ENCODE measurements at places on chromosomes 7 and 10.

- DNase-seq, result no peak
These were observed 47.8 kb upstream of the CSTF2T start for GRCh38 chr10:51747216-51747615.

DNA sequence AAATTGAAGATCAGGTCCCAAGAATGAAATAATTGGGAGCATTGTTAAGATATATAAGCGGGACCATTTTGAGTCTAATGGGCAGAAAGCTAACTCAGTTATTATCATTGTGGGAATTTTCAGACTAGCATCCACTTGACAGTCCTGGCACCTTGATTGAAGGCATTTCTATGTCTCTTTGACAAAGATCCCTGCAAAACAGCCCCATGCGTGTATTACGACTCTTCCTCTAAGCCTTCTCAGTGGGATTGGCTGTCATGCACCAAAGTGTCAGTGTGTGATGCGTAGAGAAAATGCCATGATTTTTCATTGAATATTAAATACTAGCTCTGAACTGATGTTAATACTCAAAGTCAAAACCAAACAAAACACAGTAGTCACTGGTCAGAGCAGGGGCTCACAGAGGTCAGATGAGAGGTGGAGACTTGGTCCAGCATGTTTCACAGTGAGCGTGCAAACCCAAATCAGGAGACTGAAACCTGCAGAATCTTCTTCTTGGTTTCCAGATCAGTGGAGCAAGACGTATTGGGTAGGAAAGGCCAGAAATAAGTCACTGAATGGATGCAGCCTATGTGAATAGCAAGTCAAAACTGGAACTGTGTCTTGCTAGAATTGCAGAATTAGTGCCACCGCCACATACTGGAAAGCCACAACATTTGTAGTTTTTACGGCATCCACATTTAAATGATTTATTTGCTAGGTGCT is 303.6 kb upstream of the AKR1E2 start:
- no peak for DNase-seq

DNA sequence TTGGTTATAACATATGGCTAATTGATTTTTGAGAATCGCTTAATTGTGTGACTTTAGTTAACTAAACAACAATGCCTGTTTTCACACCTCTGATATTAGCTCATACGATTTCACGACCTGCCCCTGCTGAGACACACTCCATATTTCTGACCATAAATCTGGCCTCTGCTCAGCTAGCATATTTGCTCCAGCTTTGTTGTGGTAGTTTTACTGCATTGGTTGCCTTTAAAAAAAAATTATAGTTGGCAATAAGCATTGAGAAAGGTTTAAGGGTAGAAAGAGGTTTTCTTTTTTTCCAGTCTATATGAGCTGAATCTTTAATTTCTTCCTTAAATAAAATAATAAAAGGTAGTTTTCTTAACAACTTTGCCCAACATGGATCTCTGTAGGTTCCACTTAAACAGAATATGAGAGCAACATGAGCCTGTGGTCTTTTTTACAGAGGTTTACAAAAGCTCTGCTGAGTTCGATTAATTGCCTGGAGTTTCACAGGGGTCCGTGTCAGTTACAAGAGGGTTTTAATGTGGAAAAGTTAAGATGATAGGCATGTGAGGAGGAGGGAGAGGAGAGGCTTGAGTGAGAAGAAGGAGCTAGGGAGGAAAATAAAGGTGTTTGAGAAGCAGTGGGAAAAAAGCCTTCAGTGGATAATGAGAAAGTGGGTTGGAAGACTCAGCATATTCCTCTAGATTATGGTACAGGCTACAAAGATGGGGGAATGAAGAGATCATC is 318.2 kb downstream of the CXCL12 start:
- no peak for DNase-seq

- no peak for DNase-seq
These were observed 166.8 kb downstream of the IQUB start for GRCh38 chr7:123367484-123368122.

DNA sequence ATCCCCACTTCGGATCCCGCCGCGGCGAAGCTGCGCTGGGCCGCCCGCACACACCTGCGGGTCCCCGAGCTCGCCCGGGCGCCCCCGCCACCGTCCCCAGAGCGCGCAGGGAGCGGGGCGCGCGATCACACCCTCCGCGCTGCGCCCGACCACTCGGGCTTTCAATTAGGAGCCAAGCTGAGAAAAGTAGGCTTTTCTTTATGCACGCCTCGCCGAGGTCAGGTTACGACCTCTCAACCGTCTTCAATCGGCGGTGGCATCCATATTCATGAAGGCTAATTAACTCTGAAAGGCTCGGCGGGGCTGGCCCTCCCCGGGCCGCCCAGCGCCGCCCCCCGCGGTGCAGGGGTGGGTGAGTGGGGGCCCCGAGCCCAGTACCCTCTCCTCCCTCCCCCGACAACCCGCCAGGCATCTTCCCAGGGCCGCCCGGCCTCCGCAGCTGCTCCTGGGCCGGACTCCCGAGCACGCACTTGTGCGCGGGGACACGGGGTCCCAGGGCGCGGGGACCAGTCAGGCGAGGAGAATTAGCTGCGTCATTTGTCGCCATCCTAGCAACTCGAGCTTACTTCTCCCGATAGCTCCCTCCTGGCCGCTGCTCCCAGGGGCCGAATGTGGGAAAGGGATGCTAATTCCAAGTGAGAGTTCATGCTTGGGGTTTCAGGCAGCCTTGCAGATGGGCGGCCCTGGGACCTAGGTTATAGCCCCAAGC is 155.5 kb upstream of the LYZL2 start:
- peak; percentile 52 for DNase-seq

- no peak for DNase-seq
These were observed 560.1 kb downstream of the PARD3 start for GRCh38 chr10:34255035-34255434.

DNA sequence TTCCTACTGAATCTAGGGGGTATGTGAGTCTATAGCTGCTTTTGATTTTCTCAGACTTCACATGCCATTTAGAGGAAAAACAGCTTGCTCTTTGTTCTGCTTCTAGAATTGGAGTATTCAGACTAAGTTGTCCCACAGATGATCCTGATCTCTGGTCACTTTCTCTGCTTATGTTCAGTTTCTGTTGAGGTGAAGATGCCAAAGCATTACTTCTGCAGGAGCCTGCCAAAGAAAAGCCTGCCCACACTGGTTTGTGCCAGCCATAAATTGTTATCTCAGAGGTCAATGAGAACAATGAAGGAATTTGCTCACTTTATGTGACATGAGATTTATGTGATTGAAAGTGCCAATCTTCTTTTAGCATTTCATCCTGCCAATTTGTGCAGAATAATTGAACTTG is 163.6 kb downstream of the CDK14 start:
- no peak for DNase-seq

- no peak for DNase-seq
These were observed 44.2 kb downstream of the PDE1C start for GRCh38 chr7:32026083-32026425.

DNA sequence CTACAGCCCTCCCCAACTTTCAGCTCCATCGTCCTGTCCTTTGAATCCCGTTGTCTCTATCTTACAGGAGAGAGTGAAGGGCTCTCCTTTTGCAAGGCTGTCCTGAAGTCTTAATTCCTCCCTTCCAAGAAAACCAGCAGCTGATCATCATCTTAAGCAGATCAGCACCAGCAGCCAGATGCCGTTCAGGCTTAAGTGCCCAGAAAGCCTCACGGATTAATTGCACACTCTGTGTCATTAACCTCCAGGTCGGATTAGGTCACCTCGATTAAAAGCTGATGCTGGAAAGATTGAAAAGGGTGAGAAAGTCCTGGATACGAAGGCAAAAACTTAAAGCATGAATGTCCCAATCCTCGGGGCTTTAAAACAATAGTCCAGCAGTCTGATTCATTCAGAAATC is 24.8 kb upstream of the ADARB2 start:
- DNase-seq, result no peak

DNA sequence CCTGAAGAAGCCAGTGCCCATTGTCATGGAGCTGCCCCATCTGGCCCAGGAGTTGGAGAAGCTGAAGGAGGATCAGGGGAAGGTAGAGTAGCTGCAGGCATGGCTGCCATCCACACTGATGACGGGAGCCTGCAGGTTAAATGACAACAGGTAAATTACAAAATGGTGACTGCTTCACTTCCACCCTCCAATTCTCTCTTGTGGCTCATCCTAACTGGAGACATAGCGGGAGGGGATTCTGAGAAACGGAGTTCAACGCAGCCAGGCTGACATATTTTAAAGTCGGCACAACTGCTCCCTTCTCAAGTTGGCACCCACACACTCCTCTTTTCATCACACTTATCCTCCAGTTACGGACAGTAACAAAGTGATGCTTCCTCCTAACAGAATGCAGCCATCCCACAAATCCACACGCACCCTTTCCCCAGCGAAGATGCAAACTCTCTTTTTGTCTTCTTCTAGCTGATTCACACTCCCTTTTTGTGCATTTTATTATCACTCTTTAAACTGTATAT is 103.0 kb downstream of the SLC37A3 start:
- no peak for DNase-seq

DNA sequence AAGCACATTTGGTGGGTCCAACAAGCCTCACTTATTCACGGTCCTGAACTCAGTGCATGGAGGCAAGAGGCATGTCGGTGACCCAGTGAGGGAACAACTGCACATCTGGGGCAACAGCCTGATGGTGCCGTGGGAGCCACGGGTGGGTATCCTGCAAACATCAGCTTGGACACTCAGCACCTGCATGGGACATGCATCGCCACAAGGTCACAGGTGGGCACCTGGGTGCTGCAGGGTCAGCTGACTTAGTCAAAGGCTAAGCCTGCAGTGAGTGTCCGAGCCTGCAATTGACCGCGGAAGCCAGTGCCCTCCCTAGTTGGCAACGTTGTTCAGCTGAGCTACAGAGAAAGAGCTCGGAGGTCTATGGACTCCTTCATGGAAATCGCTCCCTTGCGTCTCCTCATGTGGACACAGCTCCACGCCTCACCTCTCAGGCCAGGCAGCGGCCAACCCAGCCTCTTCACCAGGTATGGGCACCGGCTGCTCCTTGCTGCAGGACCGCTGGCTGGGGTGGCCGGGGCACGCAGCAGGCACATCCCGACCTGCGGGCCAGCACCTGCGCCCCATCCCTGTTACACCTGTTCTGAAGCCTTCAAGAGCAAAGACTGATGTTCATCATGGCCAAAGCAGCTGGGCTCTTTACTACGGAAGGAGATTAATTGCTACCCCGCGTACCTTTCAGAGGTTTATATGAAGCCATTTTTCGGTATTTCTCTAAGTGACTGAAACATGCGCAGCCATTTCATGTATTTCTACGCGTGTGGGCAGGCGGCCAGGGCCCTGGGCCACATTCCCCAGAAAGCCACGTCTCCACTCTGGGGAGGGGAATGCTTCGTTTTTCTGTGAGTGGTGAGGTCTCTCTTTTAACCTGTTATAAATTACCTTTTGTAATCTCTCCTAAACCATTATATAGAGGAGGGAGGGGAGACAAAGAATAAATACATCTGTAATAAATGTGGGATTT is 380.7 kb downstream of the DNAJB6 start:
- DNase-seq, result no peak

DNA sequence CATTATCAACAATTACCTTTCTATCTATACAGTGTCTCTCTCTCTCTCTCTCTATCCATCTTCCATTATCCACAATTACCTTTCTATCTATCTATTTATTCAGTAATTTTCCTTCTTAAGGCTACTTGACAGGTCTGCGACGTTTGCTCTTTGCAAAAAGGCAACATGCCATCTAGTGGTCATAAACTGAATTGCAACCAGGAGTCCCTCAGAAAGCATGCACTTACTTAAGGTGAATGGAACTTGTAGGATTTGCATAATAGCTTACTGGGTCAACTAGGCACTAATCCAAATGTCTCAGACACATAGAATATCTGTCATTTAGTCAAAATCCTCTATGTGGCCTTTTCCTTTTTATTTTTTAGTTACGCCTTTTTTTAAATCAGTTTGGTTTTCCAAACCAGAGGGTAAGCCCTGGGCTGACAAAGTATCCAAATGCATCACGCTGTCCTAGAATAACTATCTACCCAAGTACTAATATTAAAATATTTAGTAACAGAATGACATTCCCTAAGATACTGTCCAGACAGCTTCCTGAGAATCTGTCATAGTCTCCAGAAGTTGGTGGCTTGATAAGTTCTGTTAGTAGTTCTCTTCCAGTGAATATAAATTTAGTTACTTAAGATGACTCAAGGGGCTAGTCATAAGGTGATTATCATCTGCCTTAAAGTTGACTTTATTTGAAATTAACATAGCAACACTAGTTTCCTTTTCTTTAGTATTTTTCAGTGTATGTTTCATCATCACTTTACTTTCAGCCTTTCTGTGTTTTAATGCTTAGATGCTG is 208.3 kb downstream of the PPP1R3A start:
- DNase-seq, result no peak

GRCh38 chr7:4066626-4067475 is 615.2 kb upstream of the FOXK1 start:
- DNase-seq, result no peak

DNA sequence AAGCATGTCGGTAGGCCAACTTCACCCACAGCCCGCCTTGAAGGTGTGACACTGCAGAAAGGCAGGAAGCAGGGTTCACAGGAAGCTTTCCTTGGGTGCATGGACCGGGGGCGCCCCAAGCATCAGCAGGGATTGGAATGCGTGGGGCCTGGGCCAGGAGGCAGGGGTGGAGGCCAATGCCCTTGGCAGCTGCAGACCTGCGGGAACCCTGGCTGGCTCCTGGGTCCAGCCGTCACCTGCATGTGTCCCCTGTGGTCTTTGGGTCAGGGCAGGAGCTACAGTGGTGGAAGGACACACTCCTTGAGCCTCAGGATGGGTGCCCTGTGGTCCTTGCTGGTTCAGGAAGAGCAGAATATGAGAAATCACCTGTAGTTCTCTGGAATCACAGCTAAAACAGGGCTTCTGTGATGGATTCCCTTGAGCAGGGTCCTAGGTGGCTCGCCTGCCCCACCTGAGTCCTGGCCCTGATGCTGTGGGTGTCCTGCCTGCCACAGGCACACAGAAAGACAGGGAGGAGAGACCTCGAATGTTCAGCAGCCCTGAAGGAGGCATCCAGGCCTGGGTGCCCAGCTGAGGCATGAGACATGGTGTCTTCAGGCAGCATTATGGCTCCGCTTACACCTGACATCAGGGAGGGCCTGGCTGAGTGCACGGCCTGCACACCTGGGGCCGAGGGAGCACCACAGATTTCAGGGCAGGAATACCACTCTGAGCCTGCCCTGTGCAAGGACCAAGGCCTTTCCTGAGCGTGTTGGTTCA is 15.1 kb downstream of the ANTXRL start:
- no peak for DNase-seq

DNA sequence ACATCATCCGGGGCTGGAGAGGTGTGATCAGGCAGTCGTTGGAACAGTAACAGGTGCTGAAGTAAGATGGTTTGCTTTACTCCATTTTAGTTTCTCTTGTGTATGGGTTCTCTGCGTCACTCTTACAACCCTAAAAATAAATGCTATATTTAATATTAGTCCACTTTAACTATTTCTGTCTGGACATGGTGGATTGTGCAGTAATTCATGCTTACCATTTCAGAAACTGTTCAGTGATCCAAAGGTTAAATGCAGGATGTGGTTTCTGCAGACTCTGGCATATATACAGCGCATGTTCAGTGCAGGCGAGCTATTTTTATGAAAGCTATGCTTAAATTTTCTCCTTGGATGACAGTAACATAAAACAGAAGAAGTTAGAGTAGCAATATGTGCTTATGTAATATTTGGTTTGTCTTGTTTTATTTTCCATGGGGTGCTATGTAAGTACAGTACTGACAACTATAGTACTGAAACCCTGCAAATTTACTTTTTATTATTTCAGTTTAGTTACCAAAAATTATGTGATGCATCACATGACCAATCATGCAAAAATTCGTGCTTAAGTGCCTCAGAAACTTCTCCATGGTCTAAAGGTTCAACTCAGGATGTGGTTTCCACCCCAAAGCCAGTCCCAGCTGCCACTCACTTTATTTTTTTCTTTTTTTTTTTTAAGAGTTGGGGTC is 46.6 kb upstream of the GRID1 start:
- no peak for DNase-seq

GRCh38 chr10:69057261-69057950 is 30.5 kb upstream of the SRGN start:
- DNase-seq, result no peak
